HFFc6 (cell line): ENCODE measurements at places on chromosomes 2 and 18.

- DNase-seq: no peak
Observed at GRCh38 chr2:149735237-149735958, 147.8 kb upstream of the MMADHC start.

DNA sequence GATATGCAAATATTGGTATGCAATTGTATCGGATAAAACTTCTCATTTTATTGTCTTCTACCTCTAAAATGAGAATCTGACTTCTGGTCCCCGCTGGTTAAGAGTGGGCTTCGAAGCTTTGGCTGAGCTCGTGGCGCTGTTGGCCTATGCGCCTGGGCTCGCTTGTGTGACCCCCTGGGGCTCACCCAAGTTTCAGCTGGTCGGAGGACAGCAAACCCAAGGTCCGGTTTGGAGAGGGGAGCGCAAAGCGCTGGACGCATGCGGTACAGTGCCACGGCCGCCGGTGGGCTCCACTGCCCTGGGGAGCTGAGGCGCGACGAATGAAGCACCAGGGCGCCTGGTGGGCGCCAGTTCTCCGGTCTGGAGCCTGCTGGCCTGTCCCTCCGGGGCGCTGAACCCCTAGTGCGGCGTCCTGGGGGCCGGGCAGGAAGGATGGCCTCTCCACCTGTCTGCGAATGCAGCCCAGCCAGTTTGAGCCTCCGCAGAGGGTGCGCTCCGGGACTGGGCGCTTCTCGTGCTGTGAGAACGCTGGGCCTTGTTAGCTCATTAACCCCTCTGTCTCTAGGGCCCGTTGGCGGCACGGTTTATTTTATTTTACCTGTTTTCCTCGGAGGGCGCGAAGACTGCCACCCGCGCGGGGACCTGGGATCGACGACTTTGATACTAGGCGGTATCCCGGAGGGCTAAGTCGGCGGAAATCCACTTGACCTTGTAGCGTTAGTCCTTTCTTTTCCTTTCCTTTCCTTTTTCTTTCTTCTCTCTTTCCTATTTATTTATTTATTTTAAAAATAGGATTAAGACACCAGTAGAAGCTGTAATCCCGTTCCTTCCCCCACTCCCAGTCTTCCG is 10.4 kb downstream of the MEIS1 start:
- DNase-seq: no peak

DNA sequence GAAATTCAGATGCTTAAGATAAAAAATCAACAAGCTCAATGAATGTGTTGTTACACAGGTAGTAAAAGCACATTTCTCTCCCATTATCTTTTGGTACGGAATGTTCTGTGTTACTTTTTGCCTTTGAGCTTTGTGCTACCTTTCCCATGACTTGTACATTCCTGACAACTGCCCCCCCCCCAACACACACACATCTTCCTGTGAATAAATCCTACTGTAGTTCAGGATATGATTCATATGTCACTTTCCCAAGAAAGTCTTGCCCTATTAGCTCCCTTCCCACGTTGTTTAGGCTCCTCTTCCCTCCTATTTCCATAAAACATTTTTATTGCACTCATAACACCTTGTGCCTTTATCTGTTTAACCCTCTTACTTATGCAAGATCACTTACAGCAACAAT is 442.6 kb upstream of the LRATD1 start:
- no peak for DNase-seq

GRCh38 chr2:72300147-72300684 is 152.6 kb upstream of the CYP26B1 start:
- DNase-seq: no peak

- no peak for DNase-seq
Observed at GRCh38 chr2:238145851-238146250, 7.4 kb downstream of the KLHL30 start.

- no peak for DNase-seq
Observed at GRCh38 chr2:71743995-71744675, 290.8 kb downstream of the DYSF start.

GRCh38 chr18:48412339-48412929 is 3.3 kb upstream of the ZBTB7C start:
- DNase-seq: no peak

DNA sequence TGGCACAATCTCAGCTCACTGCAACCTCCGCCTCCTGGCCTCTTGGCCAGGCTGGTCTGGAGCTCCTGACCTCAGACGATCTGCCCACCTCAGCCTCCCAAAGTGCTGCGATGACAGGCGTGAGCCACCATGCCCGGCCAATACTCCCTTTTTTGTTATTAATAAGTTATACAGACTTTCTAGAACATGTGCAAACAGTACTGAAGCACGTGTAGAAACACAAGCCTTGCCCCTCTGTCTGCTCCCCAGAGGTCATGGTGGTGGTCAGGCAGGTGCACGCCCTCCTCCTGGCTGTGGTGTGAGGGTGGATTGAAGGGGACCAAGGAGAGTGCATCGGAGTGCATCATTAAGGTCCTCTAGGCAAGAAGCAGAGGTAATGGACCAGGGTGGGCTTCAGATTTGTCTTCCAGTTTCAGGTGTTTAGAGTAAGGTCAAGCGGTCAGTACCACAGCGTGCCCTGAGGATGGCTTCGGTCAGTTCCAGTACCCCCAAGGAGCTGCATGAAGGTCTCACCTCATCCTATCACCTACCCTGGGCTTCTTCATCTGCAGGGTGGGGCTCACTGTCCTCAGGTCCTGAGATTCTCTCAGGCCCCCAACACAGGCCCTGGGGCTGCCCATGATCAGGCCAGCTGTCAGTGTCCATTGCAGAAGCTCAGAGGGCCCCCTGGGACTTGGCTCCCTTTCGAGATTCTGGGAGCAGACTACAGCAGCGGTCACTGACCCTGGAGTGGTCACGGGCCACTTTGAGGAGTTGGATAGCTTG is 124.3 kb downstream of the GLI2 start:
- DNase-seq: no peak

DNA sequence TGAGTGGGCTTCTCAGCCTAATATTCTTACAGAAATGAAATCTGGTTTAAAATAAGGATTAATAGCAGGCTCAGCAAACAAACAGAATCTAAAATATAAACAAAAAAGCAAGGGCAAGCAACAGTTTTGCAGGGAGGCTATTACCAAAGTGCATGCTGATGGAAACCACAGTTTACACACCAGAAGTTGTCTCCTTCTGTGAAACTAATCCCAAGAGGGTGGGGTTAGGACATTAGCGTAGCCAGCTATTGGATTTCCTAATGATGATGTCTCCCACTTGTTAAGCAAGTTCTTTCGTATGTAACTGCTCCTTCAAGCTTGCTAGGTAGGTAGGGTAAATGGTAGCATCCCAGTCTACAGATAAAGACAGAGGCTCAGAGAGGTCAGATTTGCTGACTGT is 65.0 kb upstream of the TSPYL6 start:
- no peak for DNase-seq

DNA sequence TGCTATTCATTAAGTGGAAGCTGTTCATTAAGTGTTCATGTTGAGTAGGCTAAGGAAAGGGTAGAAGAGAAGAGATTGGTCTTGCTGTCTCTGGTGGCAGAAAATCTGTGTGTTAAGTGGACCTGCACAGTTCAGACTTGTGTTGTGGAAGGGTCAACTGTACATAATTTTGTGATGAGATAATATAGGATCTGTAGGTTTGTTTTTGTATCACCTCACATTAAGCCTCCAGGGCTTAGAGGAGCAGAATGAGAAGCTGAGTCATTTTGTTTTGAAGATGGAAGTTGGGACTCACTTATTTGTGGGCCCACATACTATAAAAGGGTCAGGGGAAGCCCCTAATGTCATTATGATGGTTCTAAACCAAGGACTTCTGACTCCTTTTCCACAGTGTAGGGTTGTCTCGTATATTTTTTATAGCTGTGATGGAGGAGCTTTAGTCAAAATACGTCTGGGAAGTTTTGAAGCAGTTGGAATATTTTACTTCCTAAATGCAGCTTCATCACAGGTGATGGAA is 18.2 kb downstream of the PMS1 start:
- DNase-seq: no peak

- DNase-seq: no peak
Observed at GRCh38 chr2:63695583-63695982, 106.8 kb downstream of the MDH1 start.

GRCh38 chr2:10452312-10452711 is 4.2 kb upstream of the ODC1 start:
- peak; percentile 90 for DNase-seq

DNA sequence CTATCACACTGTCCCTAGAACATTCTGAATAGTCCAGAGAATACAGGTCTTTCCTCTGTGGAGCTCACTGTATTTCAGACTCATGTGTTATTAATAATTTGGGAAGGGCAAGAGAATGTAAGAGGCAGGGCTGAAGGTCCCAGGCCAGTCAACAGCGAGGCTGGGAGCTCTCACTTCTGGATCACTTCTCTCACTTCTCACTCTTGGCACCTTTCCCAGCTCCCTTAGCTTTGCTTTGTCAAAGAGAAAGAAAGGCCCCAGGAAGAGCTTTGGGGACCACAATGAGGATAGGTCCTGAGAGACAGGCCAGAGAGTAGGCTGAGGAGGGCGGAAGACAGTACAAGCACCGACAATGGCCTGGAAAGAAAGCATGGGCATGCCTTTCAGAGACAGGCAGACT is 11.2 kb downstream of the EFR3B start:
- no peak for DNase-seq

DNA sequence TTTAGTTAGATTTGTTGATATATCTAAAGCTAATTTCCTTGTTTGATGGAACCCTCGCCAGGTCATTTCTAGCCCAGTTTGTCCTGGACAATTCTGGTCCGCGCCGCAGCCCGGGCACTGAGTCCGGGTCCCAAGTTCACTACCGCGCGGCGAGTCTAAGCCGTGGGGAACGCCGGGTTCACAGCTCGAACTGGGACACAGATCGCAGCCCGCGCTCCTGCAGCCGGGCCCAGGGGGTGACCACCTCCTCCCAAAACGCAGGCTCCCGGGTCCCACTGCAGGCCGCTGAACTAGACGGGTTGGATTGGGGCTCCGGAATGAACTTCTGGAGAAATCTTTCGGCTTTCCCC is 681 bp downstream of the ACADL start:
- no peak for DNase-seq

DNA sequence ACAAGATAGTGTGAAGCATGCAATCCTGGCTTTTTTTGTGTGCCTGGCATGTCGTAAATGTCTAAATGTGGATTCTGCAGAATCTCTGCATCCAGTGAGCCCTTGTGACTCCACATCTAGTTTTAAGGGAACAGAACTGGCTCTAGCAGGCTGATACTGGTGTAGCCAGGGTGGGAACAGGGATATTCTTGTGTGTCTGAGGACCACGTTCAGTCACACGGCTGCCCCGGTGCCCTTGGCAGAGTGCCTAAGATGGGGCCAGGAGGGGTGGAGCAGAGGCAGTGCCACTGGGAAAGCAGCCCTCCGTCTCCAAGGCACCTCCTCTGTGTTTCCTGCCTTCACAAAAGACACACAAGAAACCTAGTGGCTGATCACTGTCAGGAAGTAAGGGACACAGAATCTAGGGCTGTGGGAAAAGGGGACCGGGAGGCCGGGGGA is 91.5 kb upstream of the PARD3B start:
- peak; percentile 4 for DNase-seq

DNA sequence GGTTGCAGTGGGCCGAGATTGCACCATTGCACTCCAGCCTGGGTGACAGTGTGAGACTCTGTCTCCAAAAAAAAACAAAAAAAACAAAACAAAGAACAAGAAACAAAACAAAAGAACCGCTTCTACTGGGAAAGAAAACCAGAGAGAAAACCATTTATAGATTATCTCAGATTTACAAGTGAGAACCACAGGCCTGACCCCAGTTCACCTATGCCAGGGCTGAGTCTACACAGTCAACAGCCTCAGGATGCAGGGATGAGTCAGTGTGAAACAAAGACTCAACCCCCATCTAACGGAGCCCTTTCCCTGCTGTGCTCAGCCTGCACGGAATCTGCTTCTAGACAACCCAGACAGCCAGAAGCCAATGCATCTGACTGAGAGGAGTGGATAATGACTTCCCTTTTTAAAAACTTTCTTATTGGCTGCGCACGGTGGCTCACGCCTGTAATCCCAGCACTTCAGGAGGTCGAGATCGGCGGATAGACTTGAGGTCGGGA is 25.5 kb upstream of the YWHAQ start:
- peak; percentile 98 for DNase-seq

GRCh38 chr2:36455788-36456187 is 100.2 kb downstream of the CRIM1 start:
- DNase-seq: peak; percentile 43

DNA sequence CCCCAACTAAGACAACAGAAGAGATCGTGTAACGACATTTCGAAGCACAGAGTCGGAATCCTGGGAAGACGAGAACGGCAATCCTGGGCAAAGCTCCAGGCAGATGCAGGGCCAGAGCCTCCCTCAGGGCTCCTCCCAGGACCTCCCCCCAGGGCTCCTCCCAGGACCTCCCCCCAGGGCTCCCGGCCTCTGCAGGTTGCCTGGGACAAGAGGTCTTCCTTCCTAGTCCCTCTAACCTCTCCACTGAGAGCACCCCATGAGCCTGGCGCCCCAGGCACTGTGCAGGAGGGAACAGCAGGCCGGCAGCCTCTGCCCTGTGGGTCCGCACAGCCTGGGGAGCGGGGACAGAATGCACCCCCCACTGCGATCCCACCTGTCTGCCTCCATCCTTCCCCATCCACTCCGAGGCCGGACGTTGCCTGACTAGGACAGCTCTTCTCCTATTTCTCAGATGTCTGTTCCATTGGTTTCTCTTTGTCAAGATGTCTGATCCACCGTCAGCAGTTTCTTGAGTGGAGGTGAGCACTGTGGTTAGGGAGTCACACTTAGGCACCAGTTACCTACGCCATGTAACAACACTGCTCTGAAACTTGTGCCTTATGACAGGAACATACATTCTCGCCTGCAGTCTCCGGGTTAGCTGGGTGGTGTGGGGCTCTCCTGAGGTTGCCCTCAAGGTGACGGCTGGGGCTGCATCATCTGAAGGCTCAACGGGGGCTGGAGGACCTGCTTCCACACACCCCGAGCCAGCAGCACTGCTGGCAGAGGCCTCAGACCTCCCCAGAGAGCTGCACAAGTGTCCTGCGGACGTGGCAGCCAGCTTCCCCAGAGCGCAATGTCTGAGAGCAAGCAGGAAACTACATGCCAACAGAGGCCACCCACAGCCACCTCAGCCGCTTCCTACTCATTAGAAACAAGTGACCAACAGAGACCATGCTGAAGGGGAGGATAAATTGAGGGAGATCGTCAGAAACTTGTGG is 28.9 kb downstream of the ADI1 start:
- DNase-seq: no peak

DNA sequence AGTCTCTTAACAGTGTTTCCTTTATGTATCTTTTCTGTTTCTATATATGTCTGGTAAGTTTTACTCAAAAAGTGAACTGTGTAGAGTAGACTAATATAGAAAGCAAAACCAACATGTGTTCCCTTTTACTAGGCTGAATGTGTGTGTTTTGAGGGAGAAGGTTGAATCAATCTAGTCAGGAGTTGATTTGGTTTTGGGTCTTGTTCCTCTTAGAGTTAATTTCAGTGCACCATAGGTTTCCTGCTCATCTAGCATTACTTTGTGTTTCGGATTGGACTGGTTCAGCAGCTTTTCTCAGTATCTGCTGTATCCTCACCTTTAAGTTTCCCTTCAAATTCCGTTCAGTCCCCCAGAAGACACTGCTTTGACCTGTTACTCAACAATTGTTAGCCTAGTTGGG is 52.0 kb upstream of the TRIM43 start:
- DNase-seq: no peak
